Neural progenitor cell (in vitro differentiated cells): ENCODE measurements at places on chromosomes 3 and 15. TPM values are rescaled to one million over a fixed set of nuclear protein-coding genes. Genes with fewer than 3 reads are reported as not detected.

GRCh38 chr3:146469150-146470017 lies at the start of gene PLSCR2:
PLSCR2 (minus strand) TSS chr3:146469561; CDS start chr3:146459904, 9,657 bp downstream.
- H3K36me3 ChIP-seq, result no peaks in the 10 kb centered on the region
- H3K27ac ChIP-seq, result no peak within 1 kb of the TSS
- peak; percentile 27 for DNase-seq
- H3K4me1 ChIP-seq, result no peaks in the 10 kb centered on the region
- peak within 1 kb of the TSS; percentile 42 for H3K4me3 ChIP-seq

GRCh38 chr3:188680189-188680588 lies 491.6 kb upstream of the TPRG1 start:
- H3K36me3 ChIP-seq, result no peaks in the 10 kb centered on the region
- no peak overlapping the region for H3K4me3 ChIP-seq
- no peaks in the 10 kb centered on the region for H3K27me3 ChIP-seq
- H3K27ac ChIP-seq, result no peak overlapping the region
- no peaks in the 10 kb centered on the region for H3K4me1 ChIP-seq

The CCR4 gene
- not detected in 2 replicates for total RNA-seq

The GOLGA8R gene
- total RNA-seq, result not detected in 2 replicates

DNA sequence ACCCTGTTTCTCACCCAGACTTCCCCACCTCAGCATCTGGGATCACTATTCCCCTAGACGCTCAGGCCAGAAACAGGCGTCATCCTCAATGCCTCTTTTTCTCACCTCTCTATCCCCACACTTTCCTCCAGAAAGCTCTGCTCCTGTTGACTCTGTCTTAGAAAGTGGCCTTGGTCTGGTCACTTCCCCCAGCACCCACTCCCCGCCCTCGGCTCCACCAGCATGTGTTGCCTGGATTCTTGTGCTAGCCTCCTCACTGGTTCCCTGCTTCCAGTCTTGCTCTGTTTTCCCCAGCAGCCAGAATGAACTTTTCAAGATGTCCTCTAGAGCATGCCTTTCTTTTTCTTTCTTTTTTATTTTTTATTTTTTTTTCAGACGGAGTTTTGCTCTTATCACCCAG lies 39.7 kb upstream of the ESYT3 start:
- no peaks in the 10 kb centered on the region for H3K36me3 ChIP-seq
- no peak overlapping the region for H3K4me3 ChIP-seq
- H3K27ac ChIP-seq, result no peak overlapping the region

DNA sequence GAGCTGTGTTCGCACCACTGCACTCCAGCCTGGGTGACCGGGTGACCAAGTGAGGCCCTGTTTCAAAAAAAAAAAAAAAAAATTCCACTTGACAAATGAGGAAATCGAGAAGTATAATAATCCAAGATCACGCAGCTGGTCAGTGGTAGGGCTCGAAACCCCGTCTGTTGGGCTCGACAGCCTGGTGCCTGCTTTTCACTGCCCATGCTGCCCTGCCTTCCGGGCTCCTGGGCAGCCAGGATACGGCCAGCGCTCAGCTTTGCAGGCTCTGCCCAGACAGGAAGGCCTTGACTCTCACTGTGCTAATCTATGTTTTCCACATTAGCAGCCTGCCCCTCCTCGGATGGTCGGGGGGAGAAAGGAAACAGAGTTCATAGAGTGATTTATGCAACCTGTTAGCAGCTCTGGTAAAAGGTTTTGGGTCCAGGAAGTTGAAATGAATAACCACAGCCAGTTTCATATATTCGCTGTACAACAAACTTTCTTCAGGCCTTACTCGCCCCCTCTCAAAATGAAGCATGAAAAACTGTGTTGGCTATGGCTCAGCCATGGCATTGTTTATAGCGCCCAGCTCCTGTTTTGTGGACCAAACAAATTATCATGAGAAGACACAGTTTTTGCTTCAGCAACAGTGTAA lies 108.8 kb downstream of the XXYLT1 start:
- no peaks in the 10 kb centered on the region for H3K36me3 ChIP-seq
- no peak overlapping the region for H3K4me3 ChIP-seq
- H3K4me1 ChIP-seq, result peaks cover 5% of the 10 kb centered on the region
- no peaks in the 10 kb centered on the region for H3K27me3 ChIP-seq

DNA sequence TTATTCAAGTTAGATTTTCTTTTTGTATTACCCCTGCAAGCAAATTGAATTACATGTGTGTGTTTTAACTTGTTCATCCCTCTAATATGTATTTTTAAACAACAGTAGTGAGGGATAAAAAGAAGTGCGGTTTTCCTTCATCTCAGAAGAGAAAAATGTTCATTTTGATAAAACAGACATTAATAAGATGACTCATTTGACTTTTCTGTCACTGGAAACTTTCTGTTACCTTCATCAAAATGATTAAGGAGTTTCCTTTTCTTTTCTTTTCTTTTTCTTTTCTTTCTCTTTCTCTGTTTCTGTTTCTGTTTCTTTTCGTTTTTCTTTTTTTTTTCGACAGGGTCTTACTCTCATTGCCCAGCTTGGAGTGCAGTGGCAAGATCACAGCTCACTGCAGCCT lies 53.0 kb downstream of the ECT2 start:
- no peaks in the 10 kb centered on the region for H3K4me1 ChIP-seq
- no peak for DNase-seq

The PP2D1 gene
- not detected in 2 replicates for total RNA-seq

The OIP5 gene
- 70.2 and 80.9 TPM in 2 replicates for total RNA-seq

DNA sequence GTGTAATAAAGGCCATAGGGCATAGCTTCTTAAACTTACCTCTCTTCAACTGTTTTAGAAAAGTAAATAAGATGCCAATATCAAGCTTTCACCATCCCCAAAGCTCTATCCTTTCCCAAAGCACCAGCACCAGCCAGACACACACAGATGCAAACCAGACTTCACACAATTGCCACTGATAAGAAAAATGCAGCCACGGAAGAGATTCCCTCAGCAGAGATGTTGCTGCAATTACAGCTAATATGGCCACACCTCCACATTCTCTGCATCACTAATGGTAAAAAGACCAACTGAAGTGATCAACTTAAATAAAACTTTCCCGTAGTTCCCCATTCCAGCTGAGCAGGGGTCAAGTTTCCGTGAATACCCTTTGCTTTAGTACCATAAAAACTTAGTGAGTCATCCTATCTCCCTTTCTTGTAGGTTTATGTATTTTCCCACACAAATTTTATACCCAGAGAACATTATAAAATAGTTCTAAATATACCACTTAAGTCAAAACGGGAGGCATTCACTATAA lies 64.4 kb downstream of the SLC9A9 start:
- no peaks in the 10 kb centered on the region for H3K4me1 ChIP-seq
- H3K27me3 ChIP-seq, result no peaks in the 10 kb centered on the region
- no peaks in the 10 kb centered on the region for H3K36me3 ChIP-seq
- no peak overlapping the region for H3K4me3 ChIP-seq
- H3K27ac ChIP-seq, result no peak overlapping the region
- DNase-seq, result no peak

The IMPDH2 gene
- 271 and 313 TPM in 2 replicates for total RNA-seq

DNA sequence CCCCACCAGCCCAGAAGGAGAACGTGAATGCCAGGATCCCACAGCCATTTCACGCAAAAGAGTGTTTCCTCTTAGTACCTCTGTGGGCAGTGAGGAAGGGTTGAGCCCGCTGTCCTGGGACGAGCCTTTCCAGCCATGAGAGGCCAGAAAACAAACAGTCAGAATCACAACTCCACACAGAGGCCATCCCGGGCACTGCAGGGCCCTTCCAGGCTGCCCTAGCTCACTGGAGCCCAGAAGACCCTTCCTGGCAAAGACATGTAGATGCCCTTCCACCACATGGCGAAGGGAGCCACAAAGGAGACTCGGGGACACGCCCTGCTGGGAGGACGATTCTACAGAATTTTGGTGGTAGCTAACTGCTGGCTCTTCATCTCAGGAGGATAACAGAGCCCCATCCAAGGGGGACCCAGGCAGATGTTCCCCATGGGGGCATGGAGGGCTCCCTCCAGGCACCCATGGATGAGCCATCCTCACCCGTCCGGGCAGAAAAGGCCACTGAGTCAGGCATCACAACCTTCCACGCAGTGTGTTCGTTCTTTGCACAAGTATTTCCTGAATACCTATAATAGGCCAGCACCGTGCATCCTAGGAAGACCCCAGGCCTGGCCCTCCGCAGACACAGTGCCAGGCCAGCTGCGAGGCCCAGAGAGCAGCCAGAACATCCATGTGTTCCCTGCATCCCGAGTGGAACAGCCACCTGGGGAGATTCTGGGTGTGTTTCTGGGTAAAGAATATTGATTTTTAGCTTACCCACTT lies 47.2 kb downstream of the SLC12A8 start:
- no peak overlapping the region for H3K4me3 ChIP-seq
- peak; percentile 69 for DNase-seq
- no peaks in the 10 kb centered on the region for H3K36me3 ChIP-seq

- DNase-seq, result no peak
- H3K27ac ChIP-seq, result no peak overlapping the region
These were observed 11.8 kb downstream of the KLF13 start for GRCh38 chr15:31338318-31338878.

The SPRED1 gene
- 32.3 and 49.3 TPM in 2 replicates for total RNA-seq

The MITF gene
- 0.09 TPM in 1 of 2 replicates, not detected in the other for total RNA-seq

DNA sequence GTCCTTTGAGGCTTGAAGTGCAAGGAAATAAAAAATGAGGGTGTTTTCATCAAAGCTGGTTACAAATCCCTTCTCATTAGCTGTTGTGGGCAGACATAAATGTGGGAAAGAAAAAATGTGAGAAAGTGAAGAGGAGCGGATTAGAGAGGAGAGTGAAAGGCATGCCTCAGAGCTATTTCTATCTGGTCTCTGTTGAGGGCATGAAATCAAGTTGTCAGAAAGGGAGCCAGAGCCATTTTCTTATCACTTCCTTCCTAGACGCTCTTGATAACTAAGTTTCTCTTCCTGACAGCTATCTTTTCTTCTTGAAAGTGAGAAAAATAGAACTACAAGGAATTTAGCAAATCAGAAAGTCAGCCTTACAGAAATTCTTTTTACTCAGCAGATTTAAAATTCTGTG lies 20.8 kb upstream of the CAPN3 start:
- DNase-seq, result no peak
- H3K4me3 ChIP-seq, result no peak overlapping the region
- no peaks in the 10 kb centered on the region for H3K4me1 ChIP-seq
- H3K27me3 ChIP-seq, result no peaks in the 10 kb centered on the region
- H3K27ac ChIP-seq, result no peak overlapping the region

The C2CD4A gene
- not detected in 2 replicates for total RNA-seq

GRCh38 chr3:12903000-12903800 lies 61.8 kb upstream of the RPL32 start:
- no peak overlapping the region for H3K27ac ChIP-seq
- H3K36me3 ChIP-seq, result no peaks in the 10 kb centered on the region
- H3K27me3 ChIP-seq, result no peaks in the 10 kb centered on the region
- no peak for DNase-seq
- H3K4me1 ChIP-seq, result peaks cover 9% of the 10 kb centered on the region
